Non-pigmented ciliary epithelial cell (primary cell): ENCODE measurements at places on chromosomes 7 and 10.

DNA sequence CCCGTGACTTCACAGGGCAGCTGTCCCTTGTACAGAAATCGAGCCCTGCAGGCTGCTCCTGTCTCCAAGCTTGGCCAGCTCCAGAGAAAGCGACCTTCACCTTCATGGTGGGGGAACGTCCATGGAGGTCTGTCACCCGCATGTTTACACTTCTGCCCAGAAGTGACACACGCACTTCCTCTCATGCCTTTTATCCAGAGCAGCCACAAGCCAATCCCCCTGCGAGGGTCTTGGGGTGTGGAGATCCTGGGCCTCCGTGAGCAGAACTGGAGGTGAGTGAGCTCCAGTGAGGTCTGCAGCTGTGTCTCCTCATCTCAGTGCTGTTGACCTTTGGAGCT is 139.0 kb upstream of the TNS3 start:
- DNase-seq, result no peak

DNA sequence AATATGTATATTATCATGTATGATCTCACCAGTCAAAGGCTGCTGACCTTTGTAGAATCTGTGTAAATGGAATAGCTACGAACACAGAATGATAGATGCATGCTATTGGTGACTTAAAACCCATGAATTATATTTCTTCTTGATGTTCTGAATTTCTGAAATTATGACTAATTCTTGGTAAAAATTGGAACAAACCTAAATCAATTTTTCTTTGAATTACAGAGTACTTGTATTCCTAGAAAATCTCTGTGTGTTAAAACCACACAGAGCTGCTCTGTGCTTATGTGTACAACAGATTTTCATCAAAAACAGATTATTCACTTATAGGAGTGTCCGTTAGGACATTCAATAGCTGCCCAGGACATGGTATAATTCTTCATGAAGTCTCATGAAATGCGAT is 108.3 kb upstream of the MDFIC start:
- no peak for DNase-seq

DNA sequence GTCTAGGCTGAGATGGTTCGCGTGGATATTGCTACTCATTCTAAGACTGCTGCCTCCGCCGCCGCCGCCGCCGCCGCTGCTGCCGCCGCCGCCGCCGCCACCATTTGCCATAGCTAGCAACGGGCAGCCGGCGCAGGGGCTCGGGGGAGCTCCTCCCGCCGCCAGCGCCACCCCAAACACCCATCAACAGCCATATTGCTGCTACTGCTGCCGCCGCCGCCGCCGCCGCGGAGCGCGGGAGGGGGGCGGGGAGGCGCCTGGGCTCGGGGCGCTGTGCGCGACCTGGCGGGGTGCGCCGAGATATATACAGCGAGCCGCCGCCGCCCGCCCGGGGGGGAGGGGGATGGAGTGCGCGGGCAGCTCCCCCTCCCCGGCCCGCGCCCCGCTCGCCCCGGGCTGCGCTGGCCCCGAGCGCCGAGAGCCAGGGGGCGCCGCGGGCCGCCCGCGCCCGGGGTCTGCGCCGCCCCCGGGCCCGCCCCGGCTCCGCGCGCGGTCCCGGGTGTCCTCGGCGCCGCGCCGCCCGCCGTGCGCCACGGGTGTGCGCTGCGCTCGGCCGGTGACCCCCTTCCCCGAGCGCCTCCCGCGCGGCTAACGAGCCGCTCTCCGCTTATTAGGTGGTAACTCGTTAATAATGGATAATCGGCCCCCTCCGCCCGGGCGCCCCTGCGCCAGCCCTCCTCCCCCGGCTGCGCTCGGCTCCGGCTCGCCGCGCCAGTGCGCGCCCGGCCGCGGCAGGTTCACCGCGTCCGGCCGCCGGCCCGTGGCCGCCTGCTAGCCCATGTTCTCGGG is at the start of gene KCNMA1:
TSS of gene KCNMA1 (minus strand) at position 277 of the 789 bp plus-strand sequence.
- DNase-seq, result no peak

- DNase-seq, result no peak
These were observed 77.7 kb downstream of the CRPPA start for GRCh38 chr7:16343612-16344011.

- DNase-seq, result no peak
These were observed 793.4 kb downstream of the NRG3 start for GRCh38 chr10:82668221-82668895.

- DNase-seq, result no peak
These were observed 191.9 kb downstream of the C7orf25 start for GRCh38 chr7:42720012-42720411.

- no peak for DNase-seq
These were observed 125.6 kb upstream of the TBX20 start for GRCh38 chr7:35379481-35379880.
